Kidney epithelial cell (primary cell): ENCODE measurements at places on chromosomes 3 and 15. TPM values are rescaled to one million over a fixed set of nuclear protein-coding genes. Genes with fewer than 3 reads are reported as not detected.

- DNase-seq: no peak
Measured at GRCh38 chr3:138941259-138941885, 5.6 kb downstream of the FOXL2 start.

The CLCN2 gene
- total RNA-seq: 2.6 and 4.0 TPM in 2 replicates

DNA sequence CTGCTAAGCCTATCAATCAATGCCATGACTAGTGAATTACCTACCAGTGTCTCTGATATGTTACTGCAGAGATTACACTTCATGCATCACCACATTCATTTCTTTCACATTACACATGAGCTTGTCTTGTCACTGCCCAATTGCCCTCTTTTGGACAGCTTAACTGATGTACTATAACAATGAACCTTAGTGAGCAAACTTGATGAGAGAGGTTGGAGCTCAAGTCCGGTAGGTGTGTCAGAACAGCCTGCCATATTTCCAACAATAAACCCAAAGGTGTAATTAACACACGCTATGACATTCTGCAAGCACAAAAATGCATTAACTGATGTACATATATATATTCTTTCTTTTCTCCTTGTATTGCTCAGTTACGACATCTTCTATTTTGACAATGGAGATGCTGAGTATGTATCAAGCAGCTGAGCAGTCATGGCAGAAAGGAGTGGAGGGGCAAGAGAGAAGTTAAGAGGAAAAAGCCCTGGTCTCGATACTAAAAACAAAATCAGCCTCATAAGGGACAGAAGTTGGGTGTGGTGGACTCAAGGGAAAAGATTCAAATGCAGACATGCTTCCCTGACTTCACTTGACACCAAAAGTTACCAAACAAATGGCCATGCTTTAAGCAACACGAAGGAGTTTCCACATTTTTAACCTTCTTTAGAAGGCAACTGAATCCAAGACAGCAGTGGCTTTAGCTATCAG lies 538.2 kb downstream of the FOXP1 start:
- no peak for DNase-seq

DNA sequence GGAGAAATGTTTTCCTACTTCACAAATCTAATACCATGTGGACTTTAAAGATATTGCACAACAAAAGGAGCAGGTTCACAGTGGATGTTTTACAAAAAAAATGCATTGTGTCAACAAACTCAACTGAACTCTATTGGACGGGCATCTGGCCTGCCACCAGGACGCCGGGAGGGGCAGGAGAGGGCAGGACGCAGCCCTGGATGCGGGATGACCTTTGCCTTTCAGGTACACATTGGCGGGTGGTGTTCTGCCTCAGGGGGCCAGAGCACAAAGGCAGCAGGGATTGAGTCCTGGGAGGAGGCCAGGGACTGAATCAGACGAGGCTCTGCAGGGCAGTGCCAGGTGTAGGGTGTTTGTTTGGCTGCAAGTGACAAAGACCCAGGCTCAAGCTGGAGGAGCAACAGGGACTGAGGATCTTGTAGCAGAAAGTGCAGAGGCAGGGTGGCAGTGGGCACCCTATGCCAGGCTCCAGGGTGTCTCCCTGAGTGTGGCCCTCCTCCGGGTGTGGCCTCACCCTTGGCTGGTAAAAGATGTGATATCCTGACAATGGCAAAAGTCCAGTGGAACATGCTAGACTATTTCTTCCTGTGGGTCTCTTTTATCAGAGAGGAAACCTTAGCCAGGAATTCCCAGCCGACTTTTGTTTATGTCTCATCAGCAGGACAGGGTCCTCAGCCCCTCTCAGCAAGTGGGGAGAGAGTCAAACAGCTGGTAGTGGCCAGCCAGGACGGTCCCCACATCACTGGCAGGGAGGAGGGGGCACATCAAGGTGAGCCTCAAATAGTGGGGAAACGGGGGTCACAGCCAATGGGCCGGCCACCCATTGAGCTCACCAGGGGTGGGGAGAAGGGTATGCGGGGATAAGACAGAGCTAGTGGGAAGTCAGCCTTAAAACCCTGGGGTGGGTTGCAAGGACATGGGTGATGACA lies 29.7 kb upstream of the KLF13 start:
- DNase-seq: no peak

The AMOTL2 gene
- 191 and 200 TPM in 2 replicates for total RNA-seq

The CASR gene
- 0.04 and 0.07 TPM in 2 replicates for total RNA-seq

- DNase-seq: no peak
Measured at GRCh38 chr3:54857343-54857742, 70.5 kb downstream of the LRTM1 start.

DNA sequence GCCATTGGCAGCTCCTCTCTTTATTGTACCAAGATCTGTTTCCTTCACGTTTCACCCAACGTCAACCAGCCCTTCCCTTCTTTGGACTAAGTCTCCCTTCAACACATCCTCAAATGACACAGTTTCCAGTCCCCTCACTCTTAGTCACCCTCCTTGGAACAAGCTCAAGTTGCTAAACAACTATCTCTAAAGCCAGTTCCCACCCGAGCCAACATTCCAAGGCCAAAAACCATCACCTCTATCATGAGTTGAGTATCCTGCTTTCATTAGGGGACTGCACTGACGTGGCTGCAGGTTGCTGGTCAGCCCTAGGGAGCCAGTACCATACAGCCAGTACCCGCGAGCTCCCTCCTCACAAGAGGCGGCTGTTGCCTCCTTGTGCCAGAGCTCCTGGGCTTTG lies 73.8 kb downstream of the LIPC start:
- DNase-seq: no peak

The ANKDD1A gene
- 1.9 and 2.4 TPM in 2 replicates for total RNA-seq

The FEZF2 gene
- total RNA-seq: not detected in 2 replicates

GRCh38 chr3:13064159-13064868 lies 8.9 kb downstream of the IQSEC1 start:
- no peak for DNase-seq

DNA sequence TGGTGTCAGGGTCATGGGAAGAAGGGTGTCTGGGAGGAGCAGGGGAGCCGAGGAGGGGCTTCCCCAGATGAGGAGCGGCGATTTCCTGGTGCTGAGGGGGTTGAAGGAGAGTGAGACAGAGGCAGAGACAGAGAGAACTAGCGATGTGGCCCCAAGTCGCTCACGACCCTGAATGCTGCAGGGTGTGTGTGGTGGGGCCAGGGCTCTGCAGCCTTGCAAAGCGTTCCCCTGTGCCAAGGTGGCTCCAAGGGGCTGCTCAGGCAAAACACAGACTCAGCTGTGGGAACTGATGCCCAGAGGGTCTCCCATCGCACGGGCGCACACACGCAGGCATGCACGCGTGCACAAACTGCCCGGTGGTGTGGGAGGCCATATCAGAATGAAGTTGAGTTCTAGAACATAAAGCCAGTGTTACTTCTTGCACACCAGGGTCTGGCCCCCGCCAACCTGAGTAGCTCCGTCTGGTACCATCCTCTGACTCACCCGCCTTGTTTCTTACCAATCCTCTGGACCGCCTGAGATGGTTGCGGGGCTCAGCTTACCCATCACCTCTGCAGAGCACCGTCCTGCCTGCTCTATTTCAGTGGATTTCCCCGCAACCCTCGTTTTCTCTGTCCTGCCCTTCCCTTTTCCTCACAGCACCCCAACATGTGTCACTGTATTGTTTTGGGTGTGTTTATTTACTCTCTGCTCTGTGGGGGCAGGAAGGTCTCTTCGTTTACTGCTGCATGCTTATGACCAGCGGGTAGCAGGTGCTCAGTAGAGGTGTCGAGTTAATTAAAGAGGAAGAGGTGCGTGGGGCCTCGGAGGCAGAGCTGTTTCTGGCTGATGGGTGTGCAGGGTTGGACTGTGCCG lies 4.5 kb downstream of the MELTF start:
- no peak for DNase-seq

GRCh38 chr3:151299006-151299405 lies 17.6 kb downstream of the GPR87 start:
- DNase-seq: no peak

GRCh38 chr3:33803894-33804526 lies 5.6 kb downstream of the PDCD6IP start:
- DNase-seq: no peak

DNA sequence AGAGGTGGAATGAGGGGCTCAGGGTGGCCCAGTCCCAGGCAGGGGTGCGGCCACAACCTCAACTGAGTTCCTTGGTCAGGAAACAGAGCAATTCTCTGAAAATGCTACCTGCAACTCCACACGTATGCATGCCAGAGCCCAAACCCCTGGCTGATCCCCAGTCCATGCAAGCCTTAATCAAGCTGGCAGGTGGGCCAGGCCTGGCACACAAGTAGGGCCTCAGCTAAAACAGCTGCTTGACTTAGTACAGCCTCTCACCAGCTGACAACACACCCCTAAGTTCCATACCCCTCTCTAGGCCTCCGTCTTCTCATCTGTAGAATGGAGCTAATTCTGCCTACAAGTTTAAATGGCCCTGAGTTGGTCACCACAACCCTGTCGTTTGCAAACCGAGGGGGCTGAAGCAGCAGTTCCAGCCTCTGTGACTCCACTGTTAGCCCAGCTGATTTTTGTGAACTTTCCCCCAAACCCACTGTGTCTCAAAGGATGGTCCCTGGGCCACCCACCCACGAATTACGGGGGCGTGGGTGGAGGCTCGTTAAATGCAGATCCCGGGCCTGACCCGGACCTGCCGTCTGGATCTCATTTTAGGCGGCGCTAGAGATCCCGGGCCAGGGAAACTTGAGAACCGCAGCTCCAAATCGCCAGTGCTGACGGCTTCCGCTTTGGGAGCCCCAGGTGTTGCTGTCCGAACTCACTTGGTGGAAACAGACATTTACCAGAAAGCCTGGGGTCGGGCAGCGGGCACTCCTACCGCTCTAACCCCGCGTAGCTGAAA lies 927 bp downstream of the CHDH start:
- no peak for DNase-seq

DNA sequence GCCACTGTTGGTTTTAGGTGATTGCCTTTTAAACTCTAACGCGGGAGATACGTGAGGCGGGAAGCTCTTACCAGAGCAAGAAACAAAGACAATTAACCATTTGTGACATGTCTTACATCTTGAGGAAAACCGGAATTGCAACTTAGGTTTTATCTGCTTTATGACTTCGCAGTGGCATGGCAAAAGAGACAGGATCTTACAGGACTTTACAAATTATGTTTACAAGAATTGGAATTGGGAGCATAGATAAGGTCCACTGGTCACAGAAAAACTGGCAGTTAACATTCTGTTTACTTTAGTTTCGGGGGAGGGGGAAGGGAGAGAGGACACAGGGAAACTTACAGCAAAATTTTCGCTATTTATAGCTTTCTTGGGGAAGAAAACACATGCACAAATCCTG lies 1119.6 kb downstream of the ZPLD1 start:
- DNase-seq: no peak

GRCh38 chr3:62319570-62320243 lies 53.6 kb downstream of the FEZF2 start:
- no peak for DNase-seq
